ENCODE measurements at places on chromosomes 16 and 17.

- DNase-seq: no peak
These were observed 1.1 kb downstream of the DNASE1 start for GRCh38 chr16:3655396-3656159.

DNA sequence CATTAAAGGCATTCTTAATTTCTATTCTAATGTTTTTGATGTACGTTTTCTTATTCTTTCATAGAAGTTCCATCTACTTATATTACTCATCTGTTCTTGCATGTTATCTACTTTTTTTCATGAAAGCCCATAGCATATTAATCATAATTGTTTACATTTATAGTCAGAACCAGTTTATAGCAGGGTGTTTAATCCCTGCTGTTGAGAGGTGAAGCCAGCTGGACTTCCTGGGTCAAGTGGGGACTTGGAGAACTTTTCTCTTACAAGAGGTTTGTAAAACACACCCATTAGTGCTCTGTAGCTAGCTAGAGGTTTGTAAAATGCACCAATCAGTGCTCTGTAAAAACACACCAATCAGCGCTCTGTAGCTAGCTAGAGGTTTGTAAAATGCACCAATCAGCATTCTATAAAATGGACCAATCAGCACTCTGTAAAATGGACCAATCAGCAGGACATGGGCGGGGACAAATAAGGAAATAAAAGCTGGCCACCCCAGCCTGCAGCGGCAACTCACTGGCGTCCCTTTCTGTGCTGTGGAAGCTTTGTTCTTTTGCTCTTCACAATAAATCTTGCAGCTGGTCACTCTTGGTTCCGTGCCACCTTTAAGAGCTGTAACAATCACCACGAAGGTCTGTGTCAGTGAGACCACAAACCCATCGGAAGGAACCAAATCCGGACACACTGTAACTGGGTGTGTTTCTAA lies 120.6 kb downstream of the TANC2 start:
- DNase-seq: no peak

GRCh38 chr17:57940653-57941329 lies 14.4 kb downstream of the CUEDC1 start:
- no peak for DNase-seq

- DNase-seq: no peak
These were observed 83.7 kb upstream of the CRHR1 start for GRCh38 chr17:45700171-45701090.

GRCh38 chr16:12868169-12868568 lies 33.2 kb upstream of the SHISA9 start:
- no peak for DNase-seq

All from hematopoietic multipotent progenitor cell (in vitro differentiated cells).